ENCODE measurements at places on chromosomes 6 and 20. TPM values are rescaled to one million over a fixed set of nuclear protein-coding genes. Genes with fewer than 3 reads are reported as not detected.

GRCh38 chr6:72078096-72078495, 191.7 kb downstream of the RIMS1 start:
- DNase-seq: no peak

GRCh38 chr6:159321267-159321666, 152.1 kb downstream of the FNDC1 start:
- DNase-seq: no peak

DNA sequence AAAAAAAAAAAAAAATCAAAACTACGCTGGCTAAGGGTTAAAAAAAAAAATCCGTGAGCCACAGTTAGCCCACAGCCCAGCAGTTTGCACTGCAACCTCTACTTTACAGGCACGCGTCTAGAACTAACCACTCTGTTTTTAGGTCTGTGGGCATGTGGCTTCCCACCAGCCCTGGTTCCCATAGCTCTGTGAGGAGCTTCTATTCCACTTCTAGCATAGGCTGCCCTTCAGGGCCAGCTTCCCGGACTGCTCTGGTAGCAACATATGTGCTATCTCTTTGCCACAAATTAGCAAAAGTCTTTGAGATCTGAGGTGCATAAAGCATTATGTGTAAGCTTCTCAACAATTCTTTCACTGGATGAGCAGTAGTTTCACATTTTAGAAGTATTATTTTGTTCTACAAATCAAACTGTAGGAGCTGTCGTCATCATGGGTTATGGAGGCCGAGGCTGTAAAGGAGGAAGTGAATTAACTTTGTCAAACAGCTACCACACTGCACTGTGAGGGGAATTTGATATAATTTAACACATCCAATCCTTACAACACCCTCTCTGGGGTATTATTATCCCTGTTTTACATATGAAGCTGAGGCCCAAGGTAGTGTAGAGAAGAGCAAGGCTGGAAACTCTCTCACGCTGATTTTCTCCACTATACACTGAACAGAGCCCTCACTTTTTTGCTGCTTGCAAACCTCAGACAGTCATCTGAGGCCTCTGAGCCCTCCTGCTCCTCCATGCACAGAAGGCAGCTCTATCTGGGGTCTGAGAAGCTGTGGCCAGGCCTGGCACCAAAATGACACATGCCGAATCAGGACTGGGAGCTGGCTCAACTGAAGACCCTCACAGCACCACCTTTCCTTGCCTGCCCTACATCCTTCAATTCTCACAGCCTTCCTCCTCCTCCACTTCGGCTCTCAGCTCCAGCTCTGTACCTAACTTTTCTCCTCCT, 35.4 kb downstream of the MAN1A1 start:
- DNase-seq: no peak

GRCh38 chr20:49366687-49367086, 88.8 kb upstream of the ZNFX1 start:
- no peak for DNase-seq

- DNase-seq: no peak
Observed at GRCh38 chr6:122143813-122144601, 255.4 kb upstream of the HSF2 start.

GRCh38 chr20:49937027-49937929, 1.1 kb downstream of the RNF114 start:
- no peak for DNase-seq

Gene BPIFB6
- total RNA-seq: not detected

Gene OR2H2
- total RNA-seq: not detected

Gene DNMT3B
- total RNA-seq: 1.1 TPM

All from lower lobe of right lung (tissue), 2 donors.